ENCODE measurements at places on chromosomes 1 and 21. TPM values are rescaled to one million over a fixed set of nuclear protein-coding genes. Genes with fewer than 3 reads are reported as not detected.
A peak's percentile ranks its signal among the peaks of the same experiment; 100 is the strongest.

DNA sequence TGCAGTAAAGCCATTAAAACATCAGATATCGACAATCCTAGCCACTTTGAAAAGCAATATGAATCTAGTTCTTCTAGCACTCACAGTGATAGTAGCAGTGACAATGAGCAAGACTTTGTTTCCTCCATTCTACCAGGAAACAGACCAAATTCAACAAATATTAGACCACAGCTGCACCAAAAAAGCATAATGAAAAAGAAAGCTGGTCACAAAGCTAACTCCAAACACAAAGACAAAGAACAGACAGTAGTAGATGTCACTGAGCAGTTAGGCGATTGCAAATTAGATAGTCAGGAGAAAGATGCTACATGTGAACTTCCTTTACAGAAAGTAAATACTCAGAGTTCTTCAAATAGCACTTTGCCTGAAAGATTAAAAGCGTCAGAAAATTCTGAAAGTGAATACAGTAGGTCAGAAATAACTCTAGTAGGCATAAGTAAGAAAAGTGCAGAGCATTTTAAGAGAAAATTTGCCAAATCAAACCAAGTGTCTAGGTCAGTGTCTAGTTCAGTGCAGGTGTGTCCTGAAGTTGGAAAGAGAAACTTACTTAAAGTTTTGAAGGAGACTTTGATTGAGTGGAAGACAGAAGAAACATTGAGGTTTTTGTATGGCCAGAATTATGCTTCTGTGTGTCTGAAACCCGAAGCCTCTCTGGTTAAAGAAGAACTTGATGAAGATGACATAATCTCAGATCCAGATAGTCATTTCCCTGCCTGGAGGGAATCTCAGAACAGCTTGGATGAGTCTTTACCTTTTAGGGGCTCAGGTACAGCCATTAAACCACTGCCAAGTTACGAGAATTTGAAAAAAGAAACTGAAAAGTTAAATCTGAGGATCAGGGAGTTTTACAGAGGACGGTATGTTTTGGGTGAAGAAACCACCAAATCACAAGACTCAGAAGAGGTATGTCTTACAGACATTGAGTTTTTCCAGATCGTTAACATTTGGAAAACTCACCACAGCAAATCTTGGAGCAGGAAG, 24.9 kb downstream of the RPAP2 start:
- no peak for DNase-seq

The FMOD gene
- total RNA-seq, result 31.9 TPM

The RPTN gene
- 4.4 TPM for total RNA-seq

GRCh38 chr1:184504040-184504954, 117.5 kb downstream of the C1orf21 start:
- no peak for DNase-seq

GRCh38 chr1:175054736-175055135, 12.9 kb upstream of the TNN start:
- DNase-seq, result no peak

DNA sequence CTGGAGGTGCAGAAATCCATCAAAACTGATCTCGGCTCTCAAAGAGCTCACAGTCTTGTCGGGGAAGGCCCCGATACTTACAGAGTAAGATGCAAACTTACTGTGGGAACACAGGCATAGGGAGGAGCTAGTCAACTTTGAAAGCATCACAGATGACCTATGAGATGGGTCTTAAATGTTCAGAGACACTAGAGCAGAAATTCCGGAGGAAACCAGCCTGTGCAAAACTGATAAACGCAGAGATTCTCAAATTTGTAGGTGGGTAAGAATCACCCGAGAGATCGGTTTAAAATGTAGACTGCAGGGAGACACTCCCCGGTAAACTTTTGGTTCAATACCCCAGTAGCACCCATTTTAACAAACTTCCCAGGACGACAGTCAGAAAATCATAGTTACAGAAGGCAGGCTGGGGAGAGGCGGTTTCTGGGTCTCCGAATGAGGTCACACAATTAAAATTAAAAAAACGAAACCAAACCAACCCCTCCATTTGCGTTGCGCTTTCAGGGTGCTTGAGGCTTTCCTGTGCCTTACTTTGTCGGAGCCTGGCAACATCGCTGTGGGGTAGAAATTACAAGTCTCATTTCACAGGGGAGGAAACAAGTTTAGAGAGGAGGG, 755 bp upstream of the THRAP3 start:
- peak; percentile 71 for DNase-seq

DNA sequence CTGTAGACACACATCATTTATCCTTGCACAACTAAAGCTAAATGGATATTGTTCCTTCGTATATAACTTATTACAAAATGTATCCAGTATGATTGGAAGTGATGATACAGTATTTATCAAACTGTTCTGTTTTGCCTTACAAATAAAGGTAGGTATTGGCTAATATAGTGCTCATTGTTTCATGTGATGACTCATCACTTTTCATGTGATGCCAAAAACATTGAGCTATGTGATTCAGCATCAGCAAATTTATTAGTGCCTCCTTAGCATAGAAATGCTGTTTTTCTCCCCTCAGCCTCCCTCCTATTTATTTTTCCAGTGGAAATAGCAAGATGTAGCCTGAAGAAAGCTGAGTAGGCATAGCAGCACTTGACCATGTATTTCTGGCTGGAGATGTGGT, 228.6 kb upstream of the LYPLAL1 start:
- no peak for DNase-seq

The ERICH3 gene
- 0.10 TPM for total RNA-seq

- no peak for DNase-seq
These were observed 19.7 kb downstream of the OPTC start for GRCh38 chr1:203513585-203514031.

GRCh38 chr1:54326543-54327385, 79.4 kb downstream of the SSBP3 start:
- DNase-seq, result no peak

The SLC44A3 gene
- 1.8 TPM for total RNA-seq

- DNase-seq, result no peak
These were observed 233.0 kb upstream of the IRF2BP2 start for GRCh38 chr1:234842726-234843641.

DNA sequence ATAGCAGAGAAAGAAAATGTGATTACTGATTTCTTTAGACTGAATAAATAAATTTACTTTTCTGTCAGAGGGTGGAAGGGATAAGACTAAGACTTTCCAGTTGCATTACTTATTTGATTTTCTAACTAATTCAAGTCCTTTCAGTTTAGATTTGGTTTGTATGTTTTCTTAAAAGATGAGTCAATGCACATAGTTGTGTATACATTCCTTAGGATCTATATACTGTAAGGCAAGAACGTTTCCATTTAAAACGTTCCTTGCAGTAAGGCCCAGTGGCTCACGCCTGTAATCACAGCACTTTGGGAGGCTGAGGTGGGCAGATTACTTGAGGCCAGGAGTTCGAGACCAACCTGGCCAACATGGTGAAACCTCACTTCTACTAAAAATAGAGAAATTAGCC, 14.5 kb upstream of the SERTAD4 start:
- DNase-seq, result no peak

GRCh38 chr1:164834641-164835040, 275.7 kb downstream of the PBX1 start:
- no peak for DNase-seq

- DNase-seq, result no peak
These were observed 127.0 kb downstream of the LTN1 start for GRCh38 chr21:28865488-28866186.

GRCh38 chr1:89070509-89070908, 5.5 kb upstream of the GBP1 start:
- DNase-seq, result no peak

The PLA2G2D gene
- total RNA-seq, result not detected

GRCh38 chr1:172373864-172374263, 46.6 kb upstream of the C1orf105 start:
- DNase-seq, result no peak

DNA sequence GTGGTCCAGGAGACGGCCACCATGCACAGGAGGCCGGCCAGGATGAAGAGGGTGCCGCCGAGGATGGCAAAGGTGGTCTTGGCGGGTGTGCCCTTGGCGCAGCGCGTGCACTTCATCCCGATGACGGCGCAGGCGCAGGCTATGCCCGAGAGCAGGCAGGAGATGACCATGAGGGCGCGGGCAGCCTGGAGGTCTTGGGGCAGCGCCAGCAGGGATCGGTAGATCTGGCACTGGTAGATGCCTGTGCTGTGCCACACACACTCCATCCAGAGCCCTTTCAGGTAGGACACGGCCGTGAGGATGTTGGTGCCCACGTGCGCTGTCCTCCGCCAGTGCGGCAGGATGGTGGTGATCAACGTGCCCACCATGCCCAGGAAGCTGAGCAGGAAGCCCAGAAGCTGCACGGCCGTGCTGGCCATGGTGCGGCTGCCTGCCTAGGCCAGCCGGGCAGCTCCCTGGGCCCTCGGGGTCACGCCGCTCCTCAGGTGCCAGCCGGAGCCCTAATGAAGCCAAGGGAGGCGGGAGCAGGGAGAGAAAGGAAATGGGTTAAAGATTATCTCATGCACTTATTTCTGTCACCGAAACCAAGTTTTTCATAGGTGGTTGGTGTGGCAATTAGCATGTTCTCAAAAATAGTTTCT, 18.5 kb downstream of the CLDN14 start:
- no peak for DNase-seq

- DNase-seq, result no peak
These were observed 19.6 kb upstream of the ZNF648 start for GRCh38 chr1:182080955-182081582.

DNA sequence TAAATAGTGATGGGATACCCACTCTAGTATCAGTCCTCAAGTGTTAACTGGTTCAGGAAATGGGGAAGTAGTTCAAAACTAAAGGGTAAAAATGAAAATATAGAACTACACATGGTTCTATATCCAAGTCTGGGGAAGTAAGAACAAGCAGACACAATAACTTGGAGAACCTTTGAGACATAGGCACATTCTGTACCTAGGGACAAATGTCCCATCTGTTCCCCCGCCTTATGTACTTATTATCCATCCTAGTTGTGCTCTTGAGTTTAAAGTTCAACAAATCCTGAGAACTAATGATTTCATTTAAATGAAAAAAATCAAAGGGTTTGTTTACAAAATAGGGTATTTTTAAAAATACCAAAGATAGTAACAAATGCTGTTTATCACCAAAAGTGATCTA, 32.5 kb downstream of the WNT2B start:
- DNase-seq, result no peak

DNA sequence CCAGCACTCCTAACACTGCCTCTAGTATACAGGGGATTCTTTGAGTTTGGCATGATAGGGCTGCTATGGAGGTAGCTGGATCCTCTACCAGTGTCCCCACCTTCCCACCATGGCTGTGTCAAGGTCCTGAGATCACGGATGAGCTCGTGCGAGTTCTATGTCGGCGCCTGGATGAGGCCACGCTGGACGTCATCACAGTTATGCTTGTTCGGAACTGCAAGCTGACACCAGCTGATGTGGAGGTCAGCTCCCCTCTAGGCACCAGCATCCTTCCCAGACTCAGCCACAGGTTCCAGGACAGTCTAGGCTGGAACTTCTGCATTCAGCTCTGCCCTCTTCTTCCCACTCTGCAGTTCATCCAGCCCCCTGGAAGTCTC, 15.2 kb downstream of the HYI start:
- no peak for DNase-seq

- DNase-seq, result no peak
These were observed 29.6 kb upstream of the FMO1 start for GRCh38 chr1:171218661-171219060.

GRCh38 chr1:93345633-93346420, at the start of gene DR1:
Gene DR1, plus strand, starts transcription at chr1:93345907. Its CDS starts 739 bp downstream, at chr1:93346646.
- peak; percentile 97 for DNase-seq

- no peak for DNase-seq
These were observed 122.0 kb downstream of the BEND5 start for GRCh38 chr1:48654606-48655210.

The FCRL4 gene
- total RNA-seq, result not detected

GRCh38 chr21:43867948-43868347, 2.9 kb downstream of the AGPAT3 start:
- no peak for DNase-seq

DNA sequence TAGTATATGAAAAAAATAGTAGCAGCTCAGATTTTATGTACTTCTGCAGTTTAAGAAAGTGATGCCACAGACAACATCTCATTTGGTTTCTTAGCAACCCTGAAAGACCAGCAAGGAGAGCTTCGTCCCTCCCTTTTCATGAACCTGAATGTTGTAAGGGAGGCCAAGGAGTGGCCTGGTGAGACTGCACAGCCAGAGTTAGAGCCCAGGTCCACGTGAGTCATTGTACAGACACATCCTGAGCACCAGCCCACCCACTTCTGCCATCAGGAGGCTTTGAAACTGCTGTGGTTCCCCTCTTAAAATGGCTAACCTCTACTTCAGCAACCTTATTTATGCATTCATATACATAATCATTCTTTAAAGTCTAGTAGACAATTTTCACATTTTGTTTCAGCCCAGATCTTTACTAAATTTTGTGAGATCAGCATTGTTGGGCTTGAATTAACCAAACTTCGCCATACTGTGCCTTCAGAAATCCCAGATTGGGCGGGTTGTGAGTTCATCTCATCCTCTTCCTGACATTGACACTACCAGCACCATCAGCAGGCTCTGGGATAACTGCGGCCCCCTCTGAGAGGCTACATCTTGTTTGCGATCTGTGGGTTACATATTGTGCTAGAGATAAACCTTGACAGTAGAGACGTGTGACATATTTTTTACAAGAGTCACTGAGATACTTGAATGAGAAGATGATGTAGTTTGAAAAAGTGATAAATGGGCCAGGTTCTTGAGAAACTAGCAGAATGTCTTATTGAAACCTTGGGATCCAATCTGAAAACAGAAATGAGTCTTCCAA, 106.7 kb downstream of the CAMTA1 start:
- DNase-seq, result no peak

GRCh38 chr1:4485398-4485797, 169.0 kb upstream of the AJAP1 start:
- DNase-seq, result no peak

DNA sequence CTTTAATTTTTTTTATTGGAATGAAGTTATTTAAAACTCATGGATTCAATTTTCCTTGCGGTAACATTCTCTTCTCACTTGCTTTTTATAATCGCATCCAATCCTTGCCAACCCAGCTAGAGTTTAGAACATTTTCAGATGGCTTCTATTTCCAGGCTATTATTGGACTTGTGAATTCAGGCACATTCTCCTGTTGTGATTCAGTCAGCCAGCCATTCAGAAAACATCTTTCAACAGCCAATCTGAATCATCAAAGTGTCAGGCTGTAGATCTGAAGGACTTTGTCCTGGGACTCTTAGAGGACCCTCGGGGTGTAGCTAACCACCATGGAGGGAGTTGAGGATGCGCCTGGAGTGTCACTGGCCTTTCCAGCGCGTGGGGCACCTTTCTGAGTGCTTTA, 92.4 kb downstream of the PRDM2 start:
- peak; percentile 76 for DNase-seq

The SLC37A1 gene
- total RNA-seq, result 3.9 TPM

DNA sequence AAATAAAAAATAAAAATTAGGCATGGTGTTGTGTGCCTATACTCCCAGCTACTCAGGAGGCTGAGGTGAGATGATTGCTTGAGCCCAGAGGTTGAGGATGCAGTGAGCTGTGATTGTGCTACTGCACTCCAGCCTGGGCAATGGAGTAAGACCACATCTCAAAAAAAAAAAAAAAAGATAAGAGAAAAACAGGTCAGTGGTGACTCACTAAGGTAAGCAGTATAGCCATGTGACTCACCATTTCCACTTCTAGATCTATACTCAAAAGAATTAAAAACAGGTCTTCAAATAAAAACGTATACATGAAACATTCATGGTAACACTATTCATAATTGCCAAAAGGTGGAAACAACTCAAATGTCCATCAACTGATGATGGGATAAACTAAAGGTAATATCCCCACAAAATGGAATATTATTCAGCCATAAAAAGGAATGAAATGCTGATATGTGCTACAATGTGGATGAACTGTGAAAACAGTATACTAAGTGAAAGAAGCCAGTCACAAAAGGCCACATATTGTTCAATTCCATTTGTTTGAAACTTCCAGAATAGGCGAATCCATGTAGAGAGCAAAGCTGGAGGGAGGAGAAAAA, 75.1 kb downstream of the ZNF281 start:
- DNase-seq, result no peak

Measured in skin of body (tissue), 3 donors.